Stimulated activated CD4-positive, alpha-beta T cell treated with anti-CD3 and anti-CD28 coated beads, TNF-alpha, amount 100 ng/mL, for 1 hour (primary cell): ENCODE measurements at places on chromosomes 1 and 21.

GRCh38 chr1:53449021-53449420, 10.2 kb upstream of the DMRTB1 start:
- DNase-seq: no peak

GRCh38 chr1:159228554-159228953, 23.9 kb downstream of the ACKR1 start:
- DNase-seq: no peak

DNA sequence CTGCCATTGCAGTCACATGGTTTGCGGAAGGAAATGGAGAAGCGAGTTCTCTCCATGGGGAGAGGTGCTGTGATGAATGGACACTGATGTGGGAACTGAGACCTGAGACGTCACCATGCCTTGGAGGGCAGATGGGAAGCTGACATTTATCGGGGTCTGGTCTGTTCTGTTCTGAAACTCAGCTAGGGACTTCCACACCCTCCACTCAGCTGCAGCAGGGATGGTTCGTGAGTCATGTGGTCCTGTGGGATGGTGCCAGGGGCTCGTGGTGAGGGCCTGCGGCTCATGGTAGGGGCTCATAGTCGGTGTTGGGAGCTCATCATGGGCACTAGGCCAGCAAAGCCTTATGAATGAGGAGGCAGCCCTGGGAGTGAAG, 6.1 kb downstream of the GPR137B start:
- DNase-seq: no peak

- no peak for DNase-seq
Observed at GRCh38 chr1:231855926-231856325, 229.3 kb downstream of the DISC1 start.

DNA sequence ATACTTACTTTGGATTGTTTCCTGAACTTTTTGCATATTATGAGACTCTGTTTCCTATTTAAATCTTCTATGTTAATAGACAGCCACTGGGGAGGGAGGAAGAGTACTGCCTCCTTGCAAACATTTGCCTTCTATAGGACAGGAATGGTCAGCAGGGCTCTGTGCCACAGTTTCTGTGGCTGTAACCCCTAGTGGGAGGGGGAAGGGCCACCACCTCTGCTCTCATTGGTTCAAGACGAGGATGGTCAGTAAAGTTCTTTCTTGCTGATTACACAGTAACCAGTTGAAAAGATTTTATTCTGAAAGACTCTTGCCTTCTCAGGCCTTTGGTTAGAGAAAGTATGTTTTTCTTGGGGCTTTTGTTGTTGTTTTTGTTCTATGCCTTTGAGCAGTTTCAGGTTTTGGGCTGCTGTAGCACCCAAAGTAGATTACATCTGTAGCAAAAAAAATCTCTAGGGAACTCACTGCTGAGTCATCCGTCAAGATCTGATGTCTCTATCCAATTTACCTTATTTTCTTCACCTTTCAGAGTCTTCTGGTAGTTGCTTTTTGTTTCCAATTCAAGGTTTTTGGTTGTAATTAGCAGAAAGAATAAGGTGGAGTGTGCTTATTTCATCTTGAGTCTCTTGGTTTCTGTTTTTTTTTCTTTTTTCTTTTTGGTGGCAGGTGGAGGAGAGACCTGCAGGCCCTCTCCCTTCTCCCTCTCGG, 23.1 kb downstream of the SLC35A3 start:
- no peak for DNase-seq

DNA sequence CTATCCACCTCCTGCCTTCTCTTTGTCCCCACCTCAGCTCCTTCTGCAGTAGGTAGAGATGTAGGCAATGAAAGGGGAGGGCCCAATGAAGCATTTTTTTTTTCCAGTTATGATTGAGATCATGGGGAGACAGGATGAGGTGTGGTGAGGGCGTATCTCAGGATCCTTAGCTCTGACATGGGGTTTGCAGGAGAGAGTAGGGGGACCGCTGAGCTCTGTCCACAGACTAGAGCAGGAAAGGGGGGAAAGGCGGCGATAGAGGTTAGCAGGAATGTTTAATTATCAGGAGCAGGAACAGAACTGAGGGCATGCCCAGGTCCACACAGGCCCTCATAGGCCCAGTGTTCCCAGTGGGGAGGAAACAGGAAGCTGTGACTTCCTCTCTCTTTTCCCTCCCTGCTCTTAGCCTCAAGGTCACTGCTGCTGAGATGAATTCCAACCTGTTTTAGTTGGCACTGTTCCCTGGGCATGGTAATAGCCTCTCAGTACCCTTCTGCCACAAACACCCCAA, 901 bp upstream of the RXFP4 start:
- DNase-seq: no peak

DNA sequence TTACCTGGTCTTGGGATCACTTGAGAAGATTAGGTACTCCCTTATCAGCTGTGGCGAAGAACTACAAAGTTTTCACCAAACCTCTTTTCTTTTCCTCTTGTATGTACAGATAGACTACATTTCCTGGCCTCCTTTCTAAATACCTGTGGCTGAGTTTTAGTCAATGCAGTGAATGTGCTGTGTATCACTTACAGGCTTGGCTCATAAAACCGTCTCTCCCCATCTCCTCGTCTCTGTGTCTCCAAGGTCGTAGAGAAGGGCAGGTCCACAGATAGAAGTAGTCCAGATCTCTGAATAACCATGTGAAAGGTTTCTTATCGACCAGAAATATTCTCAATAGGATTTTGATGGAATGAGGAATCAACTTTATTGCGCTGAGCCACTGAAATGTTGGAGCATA, 9.0 kb upstream of the JUN start:
- DNase-seq: no peak

- DNase-seq: no peak
Observed at GRCh38 chr1:167467752-167468151, 50.6 kb downstream of the CD247 start.

DNA sequence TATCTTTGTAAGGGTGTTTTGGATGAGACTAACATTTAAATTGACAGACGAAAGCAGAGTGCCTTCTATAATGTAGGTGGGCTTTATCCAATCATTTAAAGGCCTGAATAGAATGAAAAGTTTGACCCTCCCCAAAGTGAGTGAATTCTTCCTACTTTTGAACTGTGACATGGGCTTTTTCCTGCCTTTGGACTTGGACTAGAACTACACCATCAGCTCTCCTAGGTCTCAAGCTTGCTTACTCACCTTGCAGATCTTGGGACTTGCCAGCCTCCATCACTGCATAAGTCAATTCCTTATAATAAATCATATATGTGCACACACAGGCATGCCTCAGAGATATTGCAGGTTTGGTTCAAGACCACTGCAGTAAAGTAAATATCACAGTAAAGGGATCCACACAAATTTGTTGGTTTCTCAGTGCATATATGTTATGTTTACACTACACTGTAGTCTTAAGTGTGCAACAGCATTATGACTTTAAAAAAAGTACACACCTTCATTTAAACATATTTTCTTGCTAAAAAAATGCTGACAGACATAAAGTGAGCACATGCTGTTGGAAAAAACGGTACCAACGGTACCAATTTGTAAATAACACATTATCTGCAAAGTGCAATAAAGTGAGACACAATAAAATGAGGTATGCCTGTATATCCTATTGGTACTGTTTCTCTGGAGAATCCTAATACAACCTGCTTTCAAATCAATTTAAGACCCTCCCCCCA, 51.6 kb upstream of the ATF3 start:
- no peak for DNase-seq

- DNase-seq: no peak
Observed at GRCh38 chr1:235342039-235342438, 13.7 kb downstream of the GGPS1 start.

- DNase-seq: no peak
Observed at GRCh38 chr1:243548516-243548915, 292.7 kb downstream of the SDCCAG8 start.

GRCh38 chr1:198890214-198890930, 251.5 kb downstream of the PTPRC start:
- no peak for DNase-seq

DNA sequence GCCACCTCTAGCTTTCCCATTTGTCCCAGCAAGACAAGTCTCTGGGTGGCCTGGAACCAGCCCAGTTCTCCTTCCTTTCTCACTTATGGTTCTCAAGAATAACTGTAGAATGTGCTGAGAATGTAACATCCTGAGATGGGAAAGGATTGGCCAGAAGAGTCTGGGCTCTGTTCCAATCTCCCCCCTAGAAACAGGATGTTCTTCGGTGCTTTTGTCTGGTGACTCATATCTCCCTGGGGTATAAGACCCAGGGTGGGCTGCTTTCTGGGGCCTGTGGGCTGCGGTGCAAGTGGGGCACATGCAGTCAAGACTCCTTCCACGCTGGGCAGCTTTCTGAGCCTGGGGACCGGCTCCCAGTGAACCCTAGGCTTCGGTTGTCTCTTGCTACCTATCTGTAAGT, 251.2 kb upstream of the POU3F1 start:
- DNase-seq: no peak

- no peak for DNase-seq
Observed at GRCh38 chr1:14939527-14940284, 213.8 kb upstream of the TMEM51 start.

DNA sequence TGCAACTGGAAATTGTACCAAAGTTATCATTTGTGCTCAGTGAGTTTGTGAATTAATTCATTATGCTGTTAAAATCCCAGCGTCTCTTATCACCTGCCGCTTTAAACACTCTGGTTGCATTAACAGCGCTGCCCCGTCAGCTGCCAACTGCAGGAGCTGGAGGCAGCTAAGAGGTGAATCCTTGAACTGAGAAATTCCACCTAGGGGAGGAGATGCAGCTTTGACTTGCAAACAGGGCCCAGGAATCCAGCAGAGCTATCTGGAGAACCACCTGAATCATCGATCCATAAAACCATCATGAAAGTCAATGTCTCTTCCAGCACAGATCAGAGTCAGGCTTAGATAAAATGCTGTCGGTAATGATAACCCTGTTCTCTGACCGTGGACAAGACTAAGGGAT, 140.7 kb upstream of the PTBP2 start:
- no peak for DNase-seq

- DNase-seq: no peak
Observed at GRCh38 chr1:118023199-118023598, 93.7 kb downstream of the WDR3 start.

DNA sequence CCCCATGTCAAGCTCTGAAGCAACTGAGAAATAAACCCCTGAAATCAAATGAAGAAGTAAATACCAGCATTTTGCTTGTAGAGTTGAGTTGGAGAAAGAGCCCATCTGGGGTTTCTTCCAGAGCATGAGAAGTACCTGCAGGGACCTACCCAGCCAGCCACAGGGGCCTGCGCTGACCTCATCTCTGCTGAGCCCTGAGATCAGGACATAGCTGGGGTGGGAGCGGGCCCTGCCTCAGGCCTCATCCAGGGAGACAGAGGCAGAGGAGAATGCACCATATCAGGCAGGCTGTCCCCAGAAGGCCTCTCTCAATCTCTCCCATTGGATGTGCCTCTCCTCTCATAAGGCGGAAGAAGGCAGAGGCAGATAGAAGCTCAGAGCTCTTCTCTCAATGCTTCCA, 27.6 kb downstream of the RUNX1 start:
- no peak for DNase-seq

- no peak for DNase-seq
Observed at GRCh38 chr1:198449261-198449660, 91.2 kb downstream of the ATP6V1G3 start.

DNA sequence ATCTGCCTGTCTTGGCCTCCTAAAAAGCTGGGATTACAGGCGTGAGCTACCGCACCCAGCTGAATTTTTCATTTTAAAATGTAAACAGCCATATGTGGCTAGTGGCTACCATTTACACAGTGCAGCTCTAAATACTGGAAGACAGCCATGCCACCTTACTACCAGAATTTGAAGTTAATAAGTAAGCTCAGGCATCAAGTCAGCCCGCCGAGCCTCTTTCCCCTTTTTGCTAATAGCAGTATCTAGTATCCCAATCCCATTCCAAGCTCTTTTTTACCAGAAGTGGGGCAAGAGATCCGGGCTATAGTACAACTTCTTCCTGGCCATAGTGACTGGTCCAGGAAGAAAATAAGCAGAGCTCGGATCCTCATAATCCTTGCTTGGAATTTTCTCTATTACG, 15.1 kb downstream of the TAF13 start:
- no peak for DNase-seq

DNA sequence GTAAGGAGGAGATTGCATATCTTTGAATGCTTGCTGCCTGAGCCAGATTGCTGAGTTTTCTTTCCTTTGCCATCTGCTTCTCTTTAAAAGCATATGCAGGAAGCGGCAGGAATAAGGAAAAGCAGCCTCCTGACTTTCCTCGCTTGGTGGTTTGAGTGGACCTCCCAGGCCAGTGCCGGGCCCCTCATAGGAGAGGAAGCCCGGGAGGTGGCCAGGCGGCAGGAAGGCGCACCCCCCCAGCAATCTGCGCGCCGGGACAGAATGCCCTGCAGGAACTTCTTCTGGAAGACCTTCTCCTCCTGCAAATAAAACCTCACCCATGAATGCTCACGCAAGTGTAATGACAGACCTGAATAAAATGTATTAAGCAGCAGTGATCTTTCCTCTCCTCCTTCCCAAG, 1.5 kb downstream of the CORT start:
- no peak for DNase-seq

- no peak for DNase-seq
Observed at GRCh38 chr1:224767676-224768075, 151.6 kb downstream of the CNIH3 start.

DNA sequence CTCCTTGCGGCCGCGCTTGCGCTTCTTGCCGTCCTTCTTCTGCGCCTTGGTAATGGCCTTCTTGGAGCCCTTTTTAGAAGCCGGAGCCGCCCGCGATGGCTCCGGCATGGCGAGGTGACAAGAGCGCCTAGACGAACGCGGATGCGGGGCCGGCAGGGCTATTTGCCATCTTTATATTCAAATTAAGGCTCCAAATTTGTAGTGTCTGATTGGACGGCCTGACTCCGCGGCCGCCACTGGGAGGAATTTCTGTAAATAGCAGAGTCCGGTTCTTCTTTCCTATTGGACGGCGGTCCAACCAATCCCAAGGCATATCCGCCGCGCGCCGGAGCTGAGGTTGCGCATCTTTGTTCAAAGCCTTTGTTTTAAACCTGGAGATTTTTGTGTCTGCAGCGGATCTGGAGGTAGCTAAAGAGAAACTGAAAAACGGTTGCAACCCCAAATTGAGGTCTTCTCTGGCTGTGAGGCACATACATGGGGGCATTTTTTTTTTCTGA, 22.6 kb upstream of the RNF187 start:
- DNase-seq: peak; percentile 68

GRCh38 chr1:37878071-37878470, 18.7 kb upstream of the MTF1 start:
- no peak for DNase-seq

GRCh38 chr1:55214934-55215193, 300 bp downstream of the USP24 start:
- DNase-seq: no peak

GRCh38 chr1:23916209-23917131, 3.3 kb upstream of the CNR2 start:
- DNase-seq: no peak
